NCI-H1092 treated with DMSO at 0.1 percent for 48 hours (cell line): ENCODE measurements at places on chromosomes 5 and 9.

- no peak for DNase-seq
Observed at GRCh38 chr5:141874262-141874964, 3.8 kb downstream of the PCDH1 start.

DNA sequence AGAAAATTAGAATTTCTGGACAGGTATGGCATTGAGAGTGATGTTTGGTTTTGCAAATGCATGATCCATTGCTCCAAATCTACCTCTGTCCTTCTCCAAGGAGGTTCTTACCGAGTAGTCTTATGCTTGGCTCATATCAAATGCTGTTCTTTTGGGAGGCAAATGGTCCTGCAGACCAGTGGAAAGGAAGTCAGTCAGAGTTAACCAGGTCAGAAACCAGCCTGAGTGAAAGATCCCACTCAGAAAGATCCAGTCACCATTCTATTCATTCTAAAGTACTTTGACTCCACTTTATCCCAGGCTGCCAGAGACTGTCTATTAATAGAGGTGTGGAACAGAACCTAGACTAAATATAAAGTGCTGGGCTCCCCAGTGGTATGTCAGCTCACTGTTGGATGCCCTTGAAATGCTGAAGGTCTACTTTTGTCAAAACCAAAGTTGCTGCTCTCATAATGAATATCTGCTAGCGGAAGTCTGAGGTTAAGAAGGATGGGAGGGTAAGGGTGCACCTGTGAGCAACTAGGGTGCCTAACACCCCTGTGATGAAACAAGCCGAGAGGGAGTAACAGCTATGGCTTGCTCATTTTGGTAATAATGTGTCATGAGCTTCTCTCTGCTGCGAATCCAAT lies 302.2 kb downstream of the ZNF608 start:
- no peak for DNase-seq

DNA sequence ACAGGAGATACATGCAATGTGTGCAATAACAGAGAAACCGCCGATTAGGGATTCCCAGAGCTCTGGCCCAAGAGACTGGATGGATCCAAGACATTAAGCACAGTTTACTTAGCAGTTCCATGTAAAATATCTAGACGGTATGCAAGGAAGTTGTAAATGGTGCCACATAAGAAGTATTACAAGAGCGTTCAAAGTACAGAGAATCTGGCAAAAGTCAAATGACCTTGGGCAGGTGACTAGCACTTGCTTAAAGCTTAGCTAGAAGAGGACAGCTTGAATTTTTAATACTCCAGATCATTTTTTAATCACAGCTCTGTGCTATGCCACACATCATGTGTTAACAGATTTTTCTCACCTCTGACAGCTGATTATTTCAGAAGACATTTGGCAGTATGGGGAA lies 72.3 kb upstream of the TNPO1 start:
- no peak for DNase-seq

- DNase-seq = no peak
Observed at GRCh38 chr9:121292051-121292450, 24.1 kb downstream of the GSN start.

DNA sequence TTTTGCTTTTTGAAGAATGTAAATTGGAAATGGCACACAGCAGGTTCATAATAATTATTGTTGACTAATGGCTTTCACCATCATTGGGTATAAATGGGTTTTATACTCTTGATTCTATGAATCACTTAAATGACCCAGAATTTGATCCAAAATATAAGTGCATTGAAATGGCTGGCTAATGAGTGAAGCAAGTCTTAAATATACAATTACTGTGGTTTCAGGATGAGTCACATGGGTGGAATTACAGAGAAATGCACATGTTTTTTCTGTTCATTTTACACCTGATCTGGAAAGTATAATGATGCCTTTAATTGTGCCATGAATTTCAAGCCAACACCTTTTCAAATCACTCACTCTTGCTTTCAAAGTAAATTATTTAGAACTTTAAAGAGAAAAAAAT lies 380.8 kb upstream of the CD180 start:
- peak; percentile 6 for DNase-seq

DNA sequence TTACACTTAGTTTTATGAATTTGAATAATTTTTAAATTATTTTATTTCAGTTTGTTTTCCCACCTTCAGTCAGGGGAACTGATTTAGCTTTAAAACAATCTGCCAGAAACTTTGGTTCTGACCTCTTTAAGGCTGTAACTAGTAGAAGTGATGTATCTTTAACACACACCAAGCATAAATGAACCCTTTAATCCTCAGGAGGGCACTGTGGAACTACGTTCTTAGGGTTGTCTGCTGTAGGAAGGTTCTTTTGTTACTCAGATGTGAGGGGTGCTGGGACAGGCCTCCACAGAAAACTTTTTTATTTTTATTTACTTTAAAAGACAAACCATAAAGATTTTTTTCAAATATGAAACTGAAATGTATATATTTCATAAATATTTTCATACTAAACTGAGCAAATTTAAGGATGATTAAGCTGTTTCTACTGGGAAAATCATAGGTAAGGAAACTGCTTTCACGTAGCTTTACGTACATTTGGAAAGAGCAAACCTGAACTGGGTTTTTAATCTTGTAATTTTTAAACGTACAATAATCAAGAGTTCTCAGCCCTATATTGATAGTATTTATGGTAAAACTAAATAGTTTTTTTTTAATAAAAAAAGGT lies 5.3 kb downstream of the KLF4 start:
- peak; percentile 77 for DNase-seq

DNA sequence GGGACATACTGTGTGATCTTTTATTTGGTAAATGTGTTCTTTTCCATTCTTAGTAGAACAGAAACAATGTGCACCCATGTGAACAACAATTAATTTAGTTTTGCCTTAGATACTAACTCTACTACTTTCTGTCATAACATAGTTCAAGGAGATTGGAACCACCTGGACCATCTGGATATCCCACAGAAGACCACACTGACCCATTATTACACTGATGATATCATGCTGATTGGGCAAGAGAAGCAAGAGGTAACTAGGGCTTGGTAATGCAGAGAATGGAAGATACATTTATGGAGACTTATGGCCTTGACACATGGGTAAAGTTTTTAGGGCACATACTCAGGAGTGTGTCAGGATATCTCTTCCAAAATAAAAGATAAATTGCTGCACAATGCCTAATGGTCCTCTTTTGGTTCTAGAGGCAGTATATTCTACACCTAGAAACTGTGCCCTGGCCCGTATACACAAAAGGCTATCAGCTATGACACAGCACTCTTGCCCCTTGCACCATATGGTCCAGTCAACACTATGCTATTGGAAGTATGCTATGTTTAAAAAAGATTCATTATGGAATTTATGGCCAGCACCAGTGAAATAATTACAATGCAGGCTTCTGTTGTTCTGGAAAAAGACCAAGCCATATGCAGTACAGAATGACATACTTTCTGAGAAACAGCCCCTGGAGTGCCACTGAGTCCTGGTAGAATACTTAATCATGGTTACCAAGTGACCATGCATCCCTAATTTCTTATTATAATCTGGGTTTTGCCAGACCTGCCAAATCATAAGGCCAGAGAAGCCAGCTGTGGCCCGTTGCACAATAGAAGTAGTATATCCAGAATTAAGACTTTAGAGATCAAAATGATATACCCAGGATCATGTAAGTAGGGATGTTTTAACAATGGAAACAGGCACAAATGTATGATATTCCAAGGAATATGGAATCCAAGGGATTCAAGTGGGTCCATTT lies 41.6 kb upstream of the MROH2B start:
- DNase-seq = no peak

GRCh38 chr9:4700091-4700490 lies 20.7 kb downstream of the CDC37L1 start:
- no peak for DNase-seq

DNA sequence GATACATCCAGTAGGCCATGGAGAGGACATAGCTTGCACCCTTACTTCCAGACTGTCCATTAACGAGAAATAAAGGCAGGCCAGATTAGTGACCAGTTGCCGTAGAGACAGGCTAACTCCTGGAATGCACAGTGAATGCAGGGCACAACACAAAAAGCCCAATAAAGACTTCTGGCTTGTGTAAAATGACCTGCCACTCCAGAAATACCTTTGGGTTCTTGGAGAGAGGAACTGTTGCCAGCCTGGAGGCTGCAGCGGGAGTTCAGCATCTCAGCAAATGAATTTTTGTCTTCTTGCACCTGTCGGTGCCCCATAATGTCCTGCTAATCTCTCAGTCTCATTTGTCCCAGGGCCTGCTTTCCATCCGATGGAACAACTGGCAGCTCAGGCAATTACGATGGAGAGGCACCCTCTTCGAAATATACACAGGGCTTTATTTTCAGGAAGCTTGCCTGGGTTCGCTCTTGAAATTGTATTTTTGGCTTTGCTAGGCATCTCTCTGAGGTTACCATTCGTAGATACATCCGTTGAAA lies 538.8 kb upstream of the ZNF462 start:
- DNase-seq = no peak

DNA sequence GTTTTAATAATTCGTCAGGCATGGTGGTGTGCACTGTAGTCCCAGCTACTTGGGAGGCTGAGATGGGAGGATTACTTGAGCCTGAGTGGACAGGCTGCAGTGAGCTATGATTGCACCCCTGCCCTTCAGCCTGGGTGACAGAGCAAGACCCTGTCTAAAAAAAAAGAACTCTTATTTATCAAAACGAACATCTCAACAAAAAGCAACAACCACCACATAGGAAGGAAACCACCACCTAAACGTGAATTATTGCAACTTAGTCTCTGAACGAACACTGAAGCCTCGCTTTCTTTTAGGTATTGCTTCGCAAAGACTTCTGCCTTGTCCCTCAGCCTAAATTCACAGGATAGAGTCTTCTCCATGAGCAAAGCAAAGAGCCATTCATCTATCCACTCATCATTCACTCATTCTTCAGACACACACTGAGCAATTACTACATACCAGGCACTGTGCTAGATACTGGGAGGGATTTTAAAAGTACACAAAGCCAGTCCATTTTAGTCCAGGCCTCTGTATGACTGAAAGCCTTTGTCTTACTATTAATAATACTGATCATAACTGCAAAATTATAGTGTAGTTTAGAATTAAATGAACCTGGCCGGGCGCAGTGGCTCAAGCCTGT lies 57.4 kb downstream of the THBS4 start:
- no peak for DNase-seq

DNA sequence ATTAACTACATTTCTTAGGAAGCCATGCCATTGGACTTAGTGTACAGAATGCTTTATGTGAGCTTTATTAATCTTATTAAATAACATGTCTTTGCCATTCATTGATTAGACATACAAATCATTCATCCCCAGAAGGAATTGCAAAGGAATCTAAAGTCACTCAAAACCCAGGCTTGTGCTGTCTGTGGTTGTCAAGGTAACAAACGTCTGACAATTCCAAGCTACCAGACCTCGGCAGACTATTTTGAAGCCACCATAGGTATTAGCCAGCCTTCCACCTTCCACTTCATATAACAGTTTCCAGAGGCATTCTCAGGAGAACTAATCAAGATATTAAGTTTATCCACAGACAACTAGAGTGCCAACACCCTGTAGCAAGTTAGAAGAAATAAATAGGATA lies 135.2 kb upstream of the TUSC1 start:
- no peak for DNase-seq
